Activated T-cell treated with anti-CD3 and anti-CD28 coated beads, Interleukin-2, amount 50 U/mL, for 1 hour (primary cell): ENCODE measurements at places on chromosomes 7 and 10.

DNA sequence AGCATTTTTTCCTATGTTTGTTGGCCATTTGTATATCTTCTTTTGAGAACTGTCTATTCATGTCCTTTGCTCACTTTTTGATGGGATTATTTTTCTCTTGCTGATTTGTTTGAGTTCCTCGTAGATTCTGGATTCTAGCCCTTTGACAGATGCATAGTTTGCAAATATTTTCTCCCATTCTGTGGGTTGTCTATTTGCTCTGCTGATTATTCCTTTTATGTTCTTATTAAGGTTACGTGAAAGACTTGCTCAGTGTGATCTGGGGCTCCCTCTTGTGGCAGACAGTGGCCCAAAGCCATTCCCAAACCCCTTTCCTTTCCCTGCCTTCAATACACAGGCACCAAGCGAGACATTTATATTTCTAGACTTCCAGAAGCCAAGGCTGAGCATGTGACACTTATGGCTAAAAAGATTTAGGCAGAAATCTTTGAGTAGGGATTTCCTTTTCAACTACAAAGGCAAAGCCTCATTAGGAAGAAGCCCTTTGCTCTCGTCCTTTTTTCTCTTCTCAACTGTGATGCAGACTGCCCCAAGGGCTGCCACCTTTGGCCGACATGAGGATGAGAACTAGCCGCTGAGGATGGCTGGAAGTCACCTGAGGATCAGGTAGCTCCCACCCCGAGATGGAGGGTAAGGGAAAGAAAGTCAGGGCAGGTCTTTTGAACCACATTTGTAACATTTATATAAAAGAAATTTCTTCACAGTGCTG, 23.6 kb downstream of the ST8SIA6 start:
- peak; percentile 68 for DNase-seq

- DNase-seq: no peak
Observed at GRCh38 chr7:32532086-32532485, 36.8 kb downstream of the AVL9 start.

DNA sequence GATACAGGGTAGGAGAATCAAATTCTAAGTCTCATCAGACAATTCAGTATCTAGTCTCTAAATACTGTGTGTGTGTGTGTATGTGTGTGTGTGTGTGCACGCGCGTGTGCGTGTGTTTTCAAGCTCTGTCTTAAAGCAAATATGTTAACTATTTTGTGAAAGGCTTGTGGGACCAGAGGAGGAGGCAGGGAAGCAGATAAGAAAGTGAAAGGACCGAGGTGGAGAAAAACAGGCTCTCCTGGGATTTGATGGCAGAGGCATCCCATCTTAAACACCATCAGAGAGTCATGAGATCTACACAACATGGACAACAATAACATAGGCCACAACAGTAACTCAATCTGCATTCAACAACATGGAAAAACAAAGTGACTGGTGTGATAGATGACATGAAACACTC, 67.1 kb downstream of the PIP4K2A start:
- no peak for DNase-seq

- no peak for DNase-seq
Observed at GRCh38 chr7:26449175-26450165, 157.8 kb downstream of the SNX10 start.

GRCh38 chr7:54622696-54623309, 80.6 kb downstream of the VSTM2A start:
- no peak for DNase-seq

GRCh38 chr10:74967911-74968666, 141.7 kb downstream of the KAT6B start:
- no peak for DNase-seq

- DNase-seq: peak; percentile 40
Observed at GRCh38 chr7:65216469-65216868, 157.2 kb upstream of the ZNF92 start.

- peak; percentile 28 for DNase-seq
Observed at GRCh38 chr7:128407233-128407589, 2.6 kb downstream of the IMPDH1 start.

- DNase-seq: no peak
Observed at GRCh38 chr7:69803699-69804516, 205.6 kb downstream of the AUTS2 start.

GRCh38 chr7:4783762-4784351, 8.4 kb downstream of the AP5Z1 start:
- no peak for DNase-seq

DNA sequence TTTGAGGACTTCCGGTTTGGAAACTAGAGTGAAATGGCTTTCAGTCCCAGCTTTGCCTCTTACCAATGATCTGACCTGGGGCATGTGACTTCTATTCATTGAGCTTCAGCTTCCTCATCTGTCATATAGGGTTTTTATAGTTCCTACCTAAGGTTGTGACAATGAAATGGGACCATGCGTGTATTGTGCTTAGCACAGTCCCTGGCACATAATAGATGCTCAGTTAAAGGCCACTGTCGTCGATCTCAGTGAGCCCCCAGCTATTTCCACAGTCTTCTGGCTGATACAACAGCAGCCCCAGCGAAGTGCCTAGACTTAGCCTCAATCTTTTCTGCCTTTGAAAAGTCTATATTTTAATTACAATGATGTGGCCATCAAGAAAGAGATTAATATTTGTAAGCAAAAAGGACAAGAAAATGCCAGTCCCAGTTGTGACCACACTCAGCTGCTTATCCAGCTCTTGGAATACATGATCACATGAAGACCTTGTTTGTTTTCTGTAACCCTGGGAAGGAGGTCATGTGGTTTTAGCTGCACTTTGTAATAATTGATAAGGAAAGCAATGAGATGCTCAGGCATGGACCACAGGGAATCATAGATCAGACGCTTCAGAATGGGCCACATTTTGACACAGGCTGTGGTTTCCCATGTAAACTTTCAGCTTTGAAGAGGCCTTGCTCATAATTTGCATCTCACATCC, 44.6 kb downstream of the VWA2 start:
- DNase-seq: no peak

DNA sequence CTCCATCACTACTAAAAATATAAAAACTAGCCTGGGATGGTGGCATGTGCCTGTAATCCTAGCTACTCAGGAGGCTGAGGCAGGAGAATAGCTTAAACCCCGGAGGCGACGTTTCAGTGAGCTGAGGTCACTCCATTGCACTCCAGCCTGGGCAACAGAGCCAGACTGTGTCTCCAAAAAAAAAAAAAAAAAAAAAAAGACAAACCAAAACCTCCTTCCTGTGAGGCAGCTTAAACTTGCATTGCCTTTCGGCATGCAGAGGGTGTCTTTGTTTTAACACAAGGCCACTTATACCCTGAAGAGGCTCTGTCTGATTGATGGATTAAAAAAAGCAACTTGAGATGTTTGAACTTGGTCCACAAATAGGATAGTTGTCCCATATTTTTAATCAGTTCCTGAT, 128.4 kb upstream of the RSU1 start:
- no peak for DNase-seq

GRCh38 chr7:87624628-87625027, 3.6 kb upstream of the RUNDC3B start:
- DNase-seq: no peak

DNA sequence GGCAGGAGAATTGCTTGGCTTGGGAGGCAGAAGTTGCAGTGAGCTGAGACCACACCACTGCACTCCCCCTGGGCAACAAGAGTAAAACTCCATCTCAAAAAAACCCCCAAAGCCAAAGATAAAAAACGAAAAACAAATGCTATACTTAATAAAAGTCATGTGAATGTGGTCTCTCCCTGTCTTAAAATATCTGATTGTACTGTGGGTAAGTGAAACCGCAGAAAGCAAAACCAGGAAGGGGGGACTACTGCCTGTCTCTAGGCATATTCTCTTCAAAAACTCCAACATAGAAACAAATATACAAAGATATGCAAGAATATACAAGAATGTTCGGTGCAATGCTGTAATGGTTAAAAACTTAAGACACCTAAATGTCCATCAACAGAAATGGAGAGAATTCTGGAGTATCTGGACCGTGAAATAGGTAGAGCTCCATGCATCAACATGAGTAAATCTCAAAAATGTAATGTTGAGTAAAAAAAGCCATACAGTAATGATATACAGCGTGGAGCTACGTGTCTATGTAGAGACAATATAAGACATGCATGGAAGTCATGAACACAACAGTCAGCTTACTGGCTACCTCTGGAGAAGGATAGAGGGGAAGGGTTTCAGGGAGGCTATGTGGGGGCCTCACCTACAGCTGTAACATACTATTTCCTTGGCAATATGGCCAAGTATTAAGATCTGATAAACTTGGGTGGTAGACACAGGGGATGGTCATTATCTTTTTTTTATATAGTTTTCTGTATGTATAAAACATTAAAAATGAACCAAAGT, 2.1 kb downstream of the ZNF394 start:
- DNase-seq: no peak

- DNase-seq: no peak
Observed at GRCh38 chr10:17062955-17063484, 66.6 kb downstream of the CUBN start.

- no peak for DNase-seq
Observed at GRCh38 chr7:15305002-15305600, 256.7 kb downstream of the AGMO start.

DNA sequence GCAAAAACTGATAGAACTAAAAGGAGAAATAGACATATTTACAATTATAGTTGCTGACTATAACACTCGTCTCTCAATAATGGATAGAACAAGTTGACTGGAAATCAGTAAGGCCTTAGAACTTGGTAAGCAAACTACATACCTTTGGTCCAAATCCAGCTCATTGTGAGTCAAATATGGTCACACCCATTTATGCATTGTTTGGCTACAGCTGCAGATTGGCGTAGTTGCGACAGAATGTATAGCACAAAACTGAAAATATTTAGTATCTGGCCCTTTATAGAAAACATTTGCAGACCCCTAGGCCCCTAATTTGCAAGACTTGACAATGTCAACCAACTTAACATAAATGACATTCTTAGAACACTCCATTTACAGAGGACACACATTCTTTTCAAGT, 103.6 kb upstream of the EGR2 start:
- DNase-seq: no peak

DNA sequence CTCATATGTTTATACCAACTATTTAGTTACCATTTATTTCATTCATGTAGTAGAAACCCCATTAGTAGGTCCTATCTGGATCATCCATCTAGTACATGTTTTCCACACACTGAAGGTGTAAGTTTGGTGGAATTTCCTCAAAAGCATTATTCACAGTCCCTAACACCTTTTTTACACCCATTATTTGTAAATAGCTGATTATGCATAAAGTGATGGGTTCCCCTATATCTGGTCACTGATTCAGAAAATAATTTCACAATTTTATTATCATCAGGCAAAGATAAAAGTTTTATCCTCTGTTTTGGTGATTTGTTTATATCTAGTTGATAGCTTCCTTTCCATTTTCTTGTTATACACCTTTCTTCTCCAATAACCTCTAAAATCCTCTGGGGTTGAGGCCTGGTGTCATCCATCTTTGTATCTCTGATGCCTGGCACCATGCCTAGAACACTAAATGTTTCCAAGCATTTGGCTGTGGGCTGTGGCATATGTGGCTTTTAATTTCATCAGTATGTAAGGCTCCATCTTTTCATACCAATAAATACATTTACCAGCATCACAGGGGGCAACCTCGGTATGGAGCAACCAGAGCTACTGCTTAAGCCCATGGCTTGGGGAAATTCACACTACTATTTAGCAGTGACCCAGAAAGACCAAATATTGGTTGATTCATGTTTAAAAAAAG, 1089.5 kb upstream of the LRRN3 start:
- DNase-seq: no peak

GRCh38 chr10:132363921-132364593, 32.1 kb downstream of the LRRC27 start:
- DNase-seq: peak; percentile 4

DNA sequence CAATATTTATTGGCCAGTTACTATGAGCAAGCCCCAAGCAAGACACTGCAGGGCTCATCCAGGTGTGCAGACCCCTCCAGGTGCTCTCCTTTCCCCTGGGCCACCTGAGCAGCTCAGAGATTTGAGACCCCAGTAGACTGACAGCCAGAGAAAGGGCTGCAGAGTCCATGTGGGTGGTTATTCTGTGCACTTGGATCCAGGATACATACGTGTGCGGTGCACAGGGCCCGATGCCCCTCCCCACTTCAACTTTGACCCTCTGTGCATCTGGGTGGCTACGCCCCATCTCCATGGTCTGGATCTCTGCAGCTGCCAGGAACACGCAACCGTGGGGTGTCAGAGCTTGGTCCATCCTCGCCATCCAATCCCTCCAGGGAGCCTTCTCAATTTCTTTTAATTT, 72.9 kb downstream of the MKI67 start:
- DNase-seq: no peak

DNA sequence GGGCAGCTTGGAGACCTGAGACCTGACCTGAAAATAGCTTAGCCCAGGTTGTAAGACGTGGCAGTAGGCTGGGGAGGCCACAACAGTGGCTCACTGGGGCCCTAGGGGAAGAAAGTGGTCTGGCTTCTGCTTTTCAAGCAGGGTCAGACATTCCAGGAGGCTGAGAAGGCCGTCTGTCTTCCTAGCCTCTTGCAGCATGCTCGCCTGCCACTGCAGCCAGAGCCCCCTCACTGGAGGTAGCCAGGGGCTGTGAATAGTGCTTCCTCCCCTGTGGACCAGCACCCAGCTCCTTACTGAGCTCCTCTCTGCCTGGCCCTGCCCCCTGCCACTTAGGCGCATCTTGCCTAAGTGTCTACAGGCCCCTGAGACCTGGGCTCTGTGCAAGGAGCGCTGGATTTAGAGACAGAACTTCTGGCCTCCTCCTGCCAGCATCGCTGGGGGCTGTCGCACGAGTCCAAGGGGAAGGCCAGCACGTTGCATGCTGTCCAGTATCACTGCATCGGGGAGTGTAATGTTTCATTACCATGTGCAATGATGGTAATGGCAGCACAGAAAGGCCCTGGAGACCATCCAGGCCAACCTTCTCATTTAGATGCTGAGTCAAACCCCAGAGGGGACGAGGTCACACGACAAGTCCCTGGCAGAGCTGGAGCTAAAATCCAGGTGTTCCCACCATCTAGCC, 12.7 kb downstream of the ZMIZ1 start:
- no peak for DNase-seq

- DNase-seq: no peak
Observed at GRCh38 chr10:21047511-21047910, 150.4 kb upstream of the NEBL start.

DNA sequence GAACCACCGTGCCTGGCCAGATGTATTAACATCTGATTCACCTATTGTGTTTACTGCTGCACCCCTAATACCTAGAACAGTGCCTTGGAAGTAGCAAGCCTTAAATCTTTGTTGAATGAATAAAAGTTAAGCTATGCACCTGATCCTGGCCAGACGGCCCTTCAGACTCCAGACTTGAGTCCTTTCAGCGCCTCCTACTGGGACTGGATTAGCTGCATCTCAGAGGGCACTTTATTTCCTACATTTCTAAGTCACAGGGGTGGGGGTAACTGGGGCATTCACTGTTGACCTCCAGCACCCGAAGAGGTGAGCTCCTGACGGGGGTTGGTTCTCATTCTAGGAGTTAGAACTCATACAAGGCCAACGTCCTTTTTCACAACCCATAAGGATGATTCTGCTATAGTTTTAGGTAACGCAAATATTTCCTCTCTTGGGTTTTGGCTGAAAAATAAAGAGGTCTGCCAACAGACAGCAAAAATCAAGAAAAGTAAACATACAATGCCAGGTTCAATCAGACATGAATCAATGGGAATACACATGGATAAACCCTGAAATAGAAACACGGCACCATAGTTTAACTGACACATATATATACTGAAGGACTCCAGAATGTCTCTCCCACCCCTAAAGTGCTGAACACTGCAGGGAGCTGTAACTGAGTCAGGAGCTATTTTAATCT, 48.0 kb upstream of the DLG5 start:
- DNase-seq: no peak

GRCh38 chr7:94333810-94334209, 60.9 kb upstream of the COL1A2 start:
- DNase-seq: no peak
